ENCODE measurements at places on chromosomes 6 and 20. TPM values are rescaled to one million over a fixed set of nuclear protein-coding genes. Genes with fewer than 3 reads are reported as not detected.

The ADGB gene
- total RNA-seq: not detected

The POU5F1 gene
- not detected for total RNA-seq

The HLA-DMB gene
- total RNA-seq: not detected

The RREB1 gene
- 16.9 TPM for total RNA-seq

The PNPLA1 gene
- not detected for total RNA-seq

The MEI4 gene
- total RNA-seq: not detected

The CDH4 gene
- not detected for total RNA-seq

DNA sequence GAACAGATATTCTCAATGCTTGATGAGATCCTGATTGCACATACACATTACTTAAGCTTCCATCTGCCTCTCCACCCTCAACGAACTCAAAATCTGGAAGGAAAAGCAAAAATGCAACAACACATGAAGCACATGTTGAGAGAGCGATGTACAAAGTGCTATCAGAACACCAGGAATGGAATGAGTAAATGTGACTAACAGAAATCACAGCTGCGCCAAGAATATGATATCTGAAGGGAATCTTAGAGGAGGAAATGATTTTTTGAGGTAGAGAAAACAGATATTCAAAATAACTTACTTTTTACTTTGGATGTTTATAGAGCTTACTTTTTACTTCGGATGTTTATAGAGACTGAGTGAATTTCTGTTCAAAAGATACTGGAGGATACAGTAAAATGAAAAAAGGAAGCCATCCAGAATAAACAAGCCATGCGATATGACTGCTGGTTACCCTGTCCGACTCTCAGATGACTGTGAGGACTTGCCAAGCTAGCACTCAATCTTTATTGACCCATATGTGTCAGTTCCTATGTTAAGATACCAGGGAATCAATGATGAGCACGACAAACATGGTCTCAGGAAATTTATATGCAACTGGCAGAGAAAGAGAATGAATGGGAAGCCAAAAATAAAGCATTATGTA is 102.0 kb downstream of the SMLR1 start:
- no peak for DNase-seq

GRCh38 chr6:155959898-155960495 is 504.4 kb upstream of the NOX3 start:
- DNase-seq: no peak

DNA sequence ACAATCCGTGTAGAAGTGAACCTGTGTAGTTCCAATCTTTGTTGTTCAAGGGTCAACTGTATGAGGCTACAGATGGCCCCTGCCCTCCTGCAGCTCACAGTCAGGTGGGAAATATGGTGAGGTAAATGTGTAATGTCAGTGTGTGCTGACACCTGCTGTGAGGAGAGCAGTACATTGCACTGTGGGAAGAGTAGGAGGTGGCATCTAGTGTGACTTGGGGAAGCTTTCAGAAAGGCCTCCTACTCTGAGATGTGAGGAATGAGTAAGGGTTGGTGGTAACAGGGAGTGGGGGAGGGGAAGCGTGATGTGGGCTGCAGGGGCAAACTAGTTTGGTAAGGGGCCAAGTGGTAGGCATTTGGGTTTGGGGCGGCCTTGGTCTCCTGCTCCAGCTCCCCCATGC is 188.8 kb downstream of the FARS2 start:
- DNase-seq: no peak
